SJSA1 (cell line): ENCODE measurements at places on chromosomes 12 and 14. TPM values are rescaled to one million over a fixed set of nuclear protein-coding genes. Genes with fewer than 3 reads are reported as not detected.

Gene MUCL1
- not detected in 2 replicates for total RNA-seq

DNA sequence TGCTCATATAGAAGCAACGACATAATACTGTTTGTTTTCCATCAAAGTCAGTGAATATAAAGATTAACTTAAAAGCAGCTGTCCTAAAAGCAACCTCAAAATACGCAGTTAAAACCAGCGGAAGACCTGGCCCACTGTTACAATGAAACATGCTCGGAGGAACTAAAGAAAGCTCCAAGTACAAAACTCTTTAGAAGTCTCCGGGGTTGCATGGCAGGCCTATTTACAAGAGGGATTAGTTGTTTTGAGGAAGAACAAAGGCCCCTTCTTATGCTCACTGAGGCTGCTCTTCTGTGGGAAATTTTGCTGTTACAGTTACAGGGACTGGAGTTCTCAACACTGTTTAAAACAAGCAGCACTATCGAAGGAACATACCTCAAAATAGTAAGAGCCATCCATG lies 75.9 kb upstream of the C12orf71 start:
- H3K4me3 ChIP-seq, result no peak overlapping the region
- H3K27me3 ChIP-seq, result no peaks in the 10 kb centered on the region
- H3K27ac ChIP-seq, result no peak overlapping the region

DNA sequence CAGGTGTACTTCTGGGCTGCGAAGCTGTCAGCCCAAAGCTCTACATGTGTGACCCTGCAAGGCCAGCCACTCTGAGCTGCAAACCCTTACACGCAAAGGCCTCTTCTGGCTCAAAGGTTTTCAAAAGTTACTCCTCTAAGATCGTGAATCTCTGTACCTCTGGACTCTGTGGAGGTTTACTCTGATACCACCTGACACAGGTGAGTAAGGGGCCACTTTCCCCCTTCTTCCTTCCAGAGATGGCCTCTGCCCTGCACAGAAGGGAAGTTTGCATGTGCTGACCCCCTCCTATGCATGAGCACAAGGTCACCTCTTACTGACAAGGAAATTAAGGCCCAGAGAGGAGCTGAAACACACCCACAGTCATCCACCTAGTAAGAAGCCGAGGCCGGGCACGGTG lies 14.5 kb downstream of the ITPK1 start:
- peaks cover 16% of the 10 kb centered on the region for H3K4me1 ChIP-seq
- no peak overlapping the region for H3K27ac ChIP-seq
- H3K27me3 ChIP-seq, result no peaks in the 10 kb centered on the region
- H3K36me3 ChIP-seq, result no peaks in the 10 kb centered on the region
- no peak for DNase-seq

GRCh38 chr14:33026850-33027430 lies 88.3 kb downstream of the NPAS3 start:
- H3K27ac ChIP-seq, result no peak overlapping the region
- no peaks in the 10 kb centered on the region for H3K27me3 ChIP-seq
- no peaks in the 10 kb centered on the region; the same call in 1 of the 2 replicates for H3K4me1 ChIP-seq
- H3K36me3 ChIP-seq, result no peaks in the 10 kb centered on the region

- peak overlapping the region; percentile 87 for H3K27ac ChIP-seq
- peaks cover 8% of the 10 kb centered on the region for H3K4me1 ChIP-seq
- peaks cover 3% of the 10 kb centered on the region for H3K36me3 ChIP-seq
- H3K27me3 ChIP-seq, result no peaks in the 10 kb centered on the region
- H3K4me3 ChIP-seq, result peak overlapping the region; percentile 81
Observed at GRCh38 chr12:79933532-79934264, 1.2 kb downstream of the PPP1R12A start.

Gene IFNG-AS1
- total RNA-seq, result not detected in 2 replicates

Gene RNASE3
- not detected in 2 replicates for total RNA-seq

Gene KCNH3
- total RNA-seq, result 0.08 and 0.53 TPM in 2 replicates

- DNase-seq, result no peak
- H3K27ac ChIP-seq, result no peak overlapping the region
- H3K4me1 ChIP-seq, result 0 out of 2 replicates have a peak, but pooled peaks cover 4% of the 10 kb centered on the region
Observed at GRCh38 chr12:22800332-22800731, 175.4 kb downstream of the ETNK1 start.

GRCh38 chr12:119634743-119635142 lies 33.2 kb upstream of the PRKAB1 start:
- H3K36me3 ChIP-seq, result no peaks in the 10 kb centered on the region
- no peaks in the 10 kb centered on the region for H3K27me3 ChIP-seq
- no peak for DNase-seq
- no peak overlapping the region for H3K27ac ChIP-seq
- no peak overlapping the region for H3K4me3 ChIP-seq
- H3K4me1 ChIP-seq, result no peaks in the 10 kb centered on the region

- no peaks in the 10 kb centered on the region for H3K27me3 ChIP-seq
- H3K27ac ChIP-seq, result no peak overlapping the region
- H3K4me3 ChIP-seq, result no peak overlapping the region
Observed at GRCh38 chr12:10861366-10861765, 12.1 kb upstream of the PRR4 start.

DNA sequence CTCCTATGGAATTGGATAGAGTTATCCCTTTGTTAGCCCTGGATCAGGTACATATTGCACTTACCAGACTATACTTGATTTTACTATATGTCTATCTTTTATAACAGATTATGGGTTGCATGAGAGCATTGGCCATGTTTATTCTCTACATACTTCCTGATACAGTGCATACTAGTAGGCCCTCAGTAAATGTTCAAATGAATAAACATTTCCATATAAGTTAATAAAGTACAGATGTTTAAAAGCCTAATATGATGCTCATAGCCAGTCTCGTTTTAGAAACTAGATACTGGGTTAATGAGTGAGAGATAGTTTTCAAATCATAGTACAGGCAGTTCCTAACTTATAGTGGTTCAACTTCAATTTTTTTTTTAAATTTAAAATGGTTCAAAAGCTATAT lies 39.5 kb upstream of the TOMM20L start:
- H3K36me3 ChIP-seq, result peaks cover 27% of the 10 kb centered on the region
- H3K4me3 ChIP-seq, result no peak overlapping the region
- no peak overlapping the region for H3K27ac ChIP-seq
- no peak for DNase-seq
- H3K27me3 ChIP-seq, result no peaks in the 10 kb centered on the region
- H3K4me1 ChIP-seq, result no peaks in the 10 kb centered on the region

GRCh38 chr12:44812062-44812461 lies 64.1 kb downstream of the NELL2 start:
- DNase-seq, result no peak
- no peaks in the 10 kb centered on the region for H3K36me3 ChIP-seq
- no peak overlapping the region for H3K27ac ChIP-seq
